ENCODE measurements at places on chromosomes 7 and 10. TPM values are rescaled to one million over a fixed set of nuclear protein-coding genes. Genes with fewer than 3 reads are reported as not detected.

The TMEM209 gene
- 9.2 TPM for polyA plus RNA-seq

GRCh38 chr10:29828440-29828894, 193.7 kb upstream of the SVIL start:
- H3K27me3 ChIP-seq = no peaks in the 10 kb centered on the region
- no peak for DNase-seq
- peaks cover 7% of the 10 kb centered on the region for H3K4me1 ChIP-seq
- no peaks in the 10 kb centered on the region for H3K36me3 ChIP-seq
- H3K27ac ChIP-seq = no peak overlapping the region

- H3K27me3 ChIP-seq = no peaks in the 10 kb centered on the region
- H3K4me3 ChIP-seq = peak within 1 kb of the TSS; percentile 86
- H3K4me1 ChIP-seq = peaks cover 9% of the 10 kb centered on the region
- no peaks in the 10 kb centered on the region for H3K36me3 ChIP-seq
- peak within 1 kb of the TSS; percentile 84 for H3K27ac ChIP-seq
- peak; percentile 86 for DNase-seq
These were observed at the start of gene GNAI1 for GRCh38 chr7:80134536-80135308. TSS of gene GNAI1 (plus strand) at chr7:80134831. CDS start at chr7:80135161, 330 bp downstream.

The WIPF3 gene
- polyA plus RNA-seq = 16.7 TPM

Data from muscle of leg (tissue), 16 donors.